Stimulated activated CD8-positive, alpha-beta memory T cell treated with anti-CD3 and anti-CD28 coated beads, Interleukin-4, amount 100 ng/mL, for 1 hour (primary cell): ENCODE measurements at places on chromosomes 11 and 22.

DNA sequence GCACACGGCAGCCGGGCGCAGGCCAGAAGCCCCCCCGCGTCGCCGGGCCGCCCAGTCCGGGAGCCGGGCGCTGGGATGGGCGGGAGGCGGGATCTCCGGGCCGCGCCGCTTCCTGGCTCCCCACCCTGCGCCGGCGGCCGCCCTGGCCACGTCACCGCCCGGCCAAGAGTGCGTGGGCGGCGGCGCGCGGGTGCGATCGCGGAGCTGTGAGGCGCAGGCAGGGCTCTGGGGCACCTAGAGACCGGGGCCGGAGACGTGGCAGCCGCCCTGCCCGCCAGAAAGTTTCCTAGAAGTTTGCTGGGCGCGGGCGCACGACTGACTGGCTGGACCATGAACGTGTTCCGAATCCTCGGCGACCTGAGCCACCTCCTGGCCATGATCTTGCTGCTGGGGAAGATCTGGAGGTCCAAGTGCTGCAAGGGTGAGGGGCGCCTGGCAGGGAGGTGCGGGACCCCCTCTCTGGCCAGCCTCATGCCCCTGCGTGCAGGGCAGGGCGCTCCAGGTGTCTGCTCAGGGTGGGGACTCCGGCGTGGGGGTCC is at the start of gene KDELR3:
TSS of gene KDELR3 (plus strand) at position 193 of the 539 bp plus-strand sequence. CDS start at position 331, 138 bp downstream.
- DNase-seq: peak; percentile 14

GRCh38 chr22:43880541-43880991 is 11.2 kb downstream of the PNPLA5 start:
- DNase-seq: no peak

DNA sequence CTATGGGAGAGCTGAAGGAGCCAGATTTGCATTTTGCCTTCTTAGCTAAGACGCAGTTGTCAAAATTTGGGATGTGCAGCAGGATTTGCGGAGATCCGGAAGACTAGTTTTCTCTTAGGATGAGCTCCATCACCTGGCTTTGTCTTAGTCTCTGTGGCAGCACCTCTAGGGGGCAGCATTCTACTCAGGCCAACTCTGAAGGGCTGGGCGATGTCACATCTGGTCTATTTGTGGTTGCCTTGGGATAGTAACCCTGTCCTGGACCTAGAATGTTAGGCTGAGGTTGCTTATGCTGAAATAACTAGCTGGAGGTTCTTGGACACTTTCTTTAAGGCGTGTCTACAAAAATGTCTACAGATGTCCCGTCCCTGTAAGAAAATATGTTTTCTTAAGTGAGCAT is 116.2 kb downstream of the FAT3 start:
- no peak for DNase-seq

- no peak for DNase-seq
These were observed 15.0 kb downstream of the TSKU start for GRCh38 chr11:76798202-76798581.

GRCh38 chr11:62548545-62549335 is 2.1 kb upstream of the AHNAK start:
- DNase-seq: no peak

GRCh38 chr22:17893900-17894535 is 119.7 kb upstream of the BID start:
- no peak for DNase-seq

DNA sequence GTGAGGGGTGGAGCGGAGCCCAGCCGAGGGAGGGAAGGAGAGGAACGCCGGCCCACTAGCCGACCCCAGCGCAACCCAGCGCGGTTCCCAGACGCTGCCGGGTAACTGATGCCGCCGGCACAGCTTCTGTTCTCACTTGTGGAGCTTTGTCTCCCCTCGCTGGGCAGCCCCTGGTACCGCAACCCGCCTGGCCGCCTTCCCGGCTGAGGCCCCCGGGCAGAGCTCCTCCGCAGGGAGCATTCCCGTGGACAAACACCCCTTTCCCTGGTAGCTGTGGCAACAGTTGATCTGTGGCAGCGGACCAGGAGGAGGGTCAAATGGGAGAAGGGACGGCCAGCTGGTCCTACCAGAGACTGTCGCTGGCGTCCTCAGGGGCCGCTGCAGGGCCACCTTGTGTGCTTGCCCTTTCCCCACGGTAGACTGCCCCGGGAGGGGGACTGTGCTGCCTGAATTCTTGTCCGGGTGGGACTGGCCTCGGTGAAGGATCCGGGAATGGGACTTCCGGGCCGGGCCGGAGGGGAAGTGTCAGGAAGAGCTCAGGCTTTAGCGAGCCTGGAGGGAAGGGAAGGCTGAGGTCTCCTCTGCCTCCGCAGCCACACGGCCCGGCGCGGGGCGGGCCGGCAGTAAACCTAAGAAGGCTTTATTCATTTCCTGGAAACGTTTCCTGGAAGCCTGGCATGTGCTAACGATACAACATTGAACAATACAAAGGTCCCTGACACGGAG is 468.0 kb downstream of the OPCML start:
- no peak for DNase-seq

GRCh38 chr11:103826856-103827255 is 209.6 kb upstream of the DDI1 start:
- no peak for DNase-seq

GRCh38 chr22:46748908-46749675 is 11.0 kb upstream of the CERK start:
- DNase-seq: no peak

GRCh38 chr11:12150831-12151382 is 40.5 kb downstream of the MICAL2 start:
- no peak for DNase-seq

DNA sequence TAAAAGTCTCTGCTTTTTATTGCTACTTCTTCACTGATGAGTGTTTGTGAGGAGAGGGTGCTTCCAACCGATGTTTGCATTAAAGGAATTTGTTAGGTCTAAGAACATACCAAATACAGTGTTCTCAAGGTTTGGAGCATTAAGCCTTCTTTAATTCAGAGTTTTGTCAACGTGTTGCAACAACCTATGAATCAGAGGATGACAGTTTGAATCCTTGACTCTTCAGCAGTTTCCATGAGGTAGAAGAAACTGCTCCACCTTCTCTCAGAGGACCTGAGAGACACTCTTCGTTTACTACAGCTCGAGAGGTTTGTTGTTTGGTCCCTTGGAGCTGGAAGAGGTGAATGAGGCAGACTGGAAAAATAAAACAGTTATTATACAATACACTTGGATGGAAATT is 55.7 kb downstream of the NCAM1 start:
- no peak for DNase-seq

DNA sequence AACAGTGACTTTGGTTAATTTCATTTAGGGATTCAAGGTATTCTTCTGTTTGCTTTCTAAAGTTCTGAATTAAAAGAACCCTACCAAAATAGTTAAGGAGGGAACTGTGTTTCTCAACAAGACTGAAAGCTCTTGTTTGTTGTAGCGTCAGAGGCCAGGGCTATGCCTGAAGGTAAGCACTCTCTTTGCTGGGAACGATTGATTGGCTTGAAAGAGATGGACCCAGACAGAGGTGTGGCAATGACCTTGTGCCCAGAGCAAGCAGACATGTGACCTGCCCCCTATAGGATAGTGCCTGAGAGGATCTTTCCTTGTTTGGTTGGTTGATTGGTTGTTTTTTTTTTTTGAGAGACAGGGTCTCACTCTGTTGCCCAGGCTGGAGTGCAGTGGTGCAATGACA is 68.3 kb upstream of the CECR2 start:
- no peak for DNase-seq

GRCh38 chr11:16403851-16404250 is 47.5 kb upstream of the SOX6 start:
- DNase-seq: no peak

- DNase-seq: no peak
These were observed 4.8 kb downstream of the MAPK1 start for GRCh38 chr22:21862386-21863245.

DNA sequence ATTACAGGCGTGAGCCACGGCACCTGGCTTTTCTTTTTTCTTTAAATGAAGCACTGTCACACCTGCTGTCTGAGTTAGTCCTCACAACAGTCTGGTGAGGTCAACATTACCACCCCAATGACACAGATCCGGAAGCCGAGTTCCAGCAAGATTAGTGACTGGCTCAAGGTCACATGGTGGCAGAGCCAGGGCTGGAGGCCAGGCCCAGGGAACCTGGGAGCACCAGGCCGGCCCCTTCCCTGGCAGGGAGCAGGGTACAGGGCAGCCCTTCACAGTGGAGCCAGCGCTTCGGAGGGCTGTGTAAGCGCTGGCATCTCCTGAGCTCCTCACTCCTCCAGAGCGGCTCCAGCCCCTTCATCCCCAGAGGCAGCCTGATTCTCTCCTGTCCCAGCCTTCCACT is 118.7 kb downstream of the ST3GAL4 start:
- no peak for DNase-seq

- no peak for DNase-seq
These were observed 60.4 kb downstream of the SERGEF start for GRCh38 chr11:17952487-17952886.

- DNase-seq: no peak
These were observed 80.1 kb downstream of the PICALM start for GRCh38 chr11:85988780-85989179.

GRCh38 chr11:133981156-133981555 is 24.4 kb upstream of the IGSF9B start:
- no peak for DNase-seq

DNA sequence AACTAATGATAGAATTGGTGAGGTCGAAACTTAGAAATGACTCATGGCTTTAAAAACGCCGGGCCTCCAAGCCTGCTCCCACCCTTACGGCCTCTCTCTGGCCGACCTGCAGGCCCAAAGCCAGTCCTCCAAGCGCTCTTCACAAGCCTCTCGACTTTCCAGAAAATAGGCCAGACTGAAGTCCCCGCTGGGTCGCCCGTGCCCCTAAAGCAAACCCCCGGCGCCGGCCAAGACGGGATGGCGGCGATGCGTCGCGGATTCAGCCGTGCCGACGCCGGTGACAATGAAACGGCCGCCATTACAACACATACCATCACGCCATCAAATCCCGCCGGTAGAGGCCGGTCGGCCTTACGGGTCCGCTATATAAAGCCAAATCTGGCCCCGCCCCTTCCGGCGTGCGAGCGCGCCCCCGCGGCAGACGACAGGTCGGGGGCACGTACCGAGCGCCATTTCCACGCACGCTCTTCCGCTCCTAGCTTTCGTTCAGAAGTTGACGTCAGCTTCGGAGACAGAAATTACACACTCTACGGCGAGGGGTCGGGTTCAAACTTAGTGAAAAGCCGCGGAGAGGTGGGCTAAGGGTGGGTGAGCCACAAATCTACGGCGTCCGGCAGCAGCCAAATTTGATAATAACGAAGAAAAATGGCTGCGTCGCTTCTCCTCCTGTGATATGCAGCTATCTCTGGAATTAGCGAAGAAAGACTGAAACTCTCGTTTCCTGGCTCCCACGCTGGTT is at the start of gene RPL3:
TSS of gene RPL3 (minus strand) at position 340 of the 739 bp plus-strand sequence. CDS start at position 314, 26 bp downstream.
- peak; percentile 96 for DNase-seq

GRCh38 chr11:118921929-118922744 is 3.6 kb downstream of the BCL9L start:
- no peak for DNase-seq

DNA sequence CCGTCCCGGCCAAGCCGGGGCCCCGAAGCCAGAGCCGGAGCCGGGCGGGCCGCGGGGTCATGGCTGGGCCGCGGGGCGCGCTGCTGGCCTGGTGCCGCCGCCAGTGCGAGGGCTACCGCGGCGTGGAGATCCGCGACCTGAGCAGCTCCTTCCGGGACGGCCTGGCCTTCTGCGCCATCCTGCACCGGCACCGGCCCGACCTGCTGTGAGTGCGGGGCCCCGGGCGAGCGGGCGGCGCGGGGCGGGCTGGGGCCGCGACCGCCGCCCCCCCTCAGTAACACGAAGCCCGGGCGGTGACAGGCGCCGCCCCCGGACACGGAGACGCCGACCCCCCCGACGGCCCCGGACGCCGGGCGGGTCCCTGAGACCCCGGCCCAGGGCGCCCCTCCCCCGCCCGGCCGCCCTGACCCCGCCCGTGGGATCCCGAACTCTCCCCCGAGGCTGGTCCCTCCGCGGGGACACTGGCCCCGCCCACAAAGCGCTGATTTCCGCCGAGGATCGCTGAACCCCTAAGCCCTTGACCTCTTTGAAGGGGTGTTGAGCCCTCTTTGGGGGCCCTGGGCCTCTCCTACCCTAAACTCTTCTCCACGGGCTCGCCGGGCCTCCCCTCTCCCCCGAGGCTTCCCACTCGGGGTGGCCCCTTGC is 389 bp downstream of the MICALL1 start:
- no peak for DNase-seq

- no peak for DNase-seq
These were observed 32.5 kb upstream of the OR10D3 start for GRCh38 chr11:124150684-124151083.

DNA sequence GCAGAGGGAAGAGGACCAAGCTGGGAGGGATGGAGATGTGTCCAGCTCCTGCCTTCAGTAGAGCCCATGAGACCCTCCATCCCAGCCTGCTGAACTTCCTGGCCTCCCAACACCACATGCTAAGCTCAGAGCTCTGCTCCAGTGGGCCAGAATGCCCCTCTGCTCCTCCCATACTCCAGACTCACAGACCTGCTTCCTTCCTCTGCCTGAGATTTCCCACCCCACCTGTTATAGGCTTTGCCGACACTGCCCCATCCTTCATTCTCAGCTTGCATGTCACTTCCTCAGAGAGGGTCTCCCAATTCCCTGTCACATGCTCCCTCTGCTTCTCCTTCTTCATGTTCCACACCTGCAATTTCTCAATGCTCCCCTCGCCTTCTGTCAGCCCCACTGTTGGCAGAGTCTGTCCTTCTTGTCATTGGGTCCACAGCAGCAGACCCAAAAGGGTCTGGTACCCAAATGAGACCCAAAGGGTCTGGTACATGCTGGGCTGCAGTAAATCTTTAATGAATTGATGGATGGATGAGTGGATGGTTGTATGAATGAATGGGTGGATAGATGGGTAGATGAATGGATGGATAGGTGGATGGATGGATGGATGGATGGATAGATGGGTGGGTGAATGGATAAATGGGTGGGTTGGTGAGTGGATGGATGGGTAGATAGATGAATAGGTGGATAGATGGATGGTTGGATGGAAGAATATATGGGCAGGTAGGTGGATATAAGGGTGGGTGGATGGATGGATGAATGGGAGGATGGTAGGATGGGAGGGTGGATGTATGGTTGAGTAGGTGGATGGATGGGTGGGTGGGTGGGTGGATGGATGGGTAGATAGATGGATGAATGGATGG is 105.3 kb upstream of the FGF3 start:
- DNase-seq: no peak

DNA sequence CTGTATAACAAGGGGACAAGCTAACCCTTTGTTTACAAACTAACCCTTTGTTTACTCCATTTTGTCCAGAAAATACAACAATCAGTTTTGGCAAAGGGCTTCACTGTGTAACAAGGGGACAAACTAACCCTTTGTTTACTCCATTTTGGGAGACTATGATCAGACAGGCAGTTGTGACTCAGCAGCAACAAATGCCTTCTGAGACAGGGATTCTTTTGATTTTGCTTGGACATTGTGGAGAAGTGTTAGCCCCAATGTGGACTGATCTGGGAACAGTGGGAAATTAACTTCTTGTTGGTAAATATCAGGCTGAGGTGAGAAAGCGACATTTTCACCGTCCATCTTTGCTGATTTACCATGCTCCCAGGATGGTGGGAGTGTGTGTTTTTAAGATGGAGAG is 983 bp downstream of the EHF start:
- DNase-seq: no peak

- no peak for DNase-seq
These were observed 7.6 kb upstream of the ALKBH3 start for GRCh38 chr11:43872995-43873394.

GRCh38 chr22:46148816-46149511 is 1.4 kb upstream of the PPARA start:
- DNase-seq: no peak
